ENCODE measurements at places on chromosomes 6 and 20. TPM values are rescaled to one million over a fixed set of nuclear protein-coding genes. Genes with fewer than 3 reads are reported as not detected.

GRCh38 chr6:37126961-37127616 lies 42.9 kb upstream of the PIM1 start:
- DNase-seq: no peak

Gene TBX18
- 8.2 TPM for total RNA-seq

Gene CCR6
- total RNA-seq: not detected

DNA sequence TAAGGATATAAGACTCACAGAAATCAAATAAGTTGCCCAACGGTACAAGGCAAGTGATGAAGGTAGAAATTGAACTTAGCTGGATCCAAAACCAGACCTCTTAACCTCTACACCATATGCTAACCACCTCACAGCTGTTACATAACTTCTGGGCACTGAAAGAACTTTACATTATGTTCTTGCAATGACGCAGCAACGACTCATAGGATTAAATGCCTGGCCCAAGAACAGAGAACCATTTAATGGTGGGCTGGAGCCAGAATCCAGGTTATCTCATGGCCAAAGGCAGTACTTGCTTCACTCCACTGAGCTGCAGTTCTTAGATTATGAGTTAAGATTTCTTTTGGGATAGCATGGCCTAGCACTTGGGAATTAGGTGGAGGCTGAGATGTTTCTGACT lies 4.4 kb downstream of the TRMT6 start:
- DNase-seq: no peak

- no peak for DNase-seq
These were observed 29.3 kb upstream of the SSTR4 start for GRCh38 chr20:23005776-23006175.

Gene ARMH2
- total RNA-seq: not detected

Gene CALHM6
- total RNA-seq: 2.3 TPM

- DNase-seq: no peak
These were observed 756 bp downstream of the MTG2 start for GRCh38 chr20:62183426-62184142.

GRCh38 chr6:106275692-106276091 lies 49.9 kb downstream of the ATG5 start:
- no peak for DNase-seq

Gene SLC17A3
- total RNA-seq: not detected

DNA sequence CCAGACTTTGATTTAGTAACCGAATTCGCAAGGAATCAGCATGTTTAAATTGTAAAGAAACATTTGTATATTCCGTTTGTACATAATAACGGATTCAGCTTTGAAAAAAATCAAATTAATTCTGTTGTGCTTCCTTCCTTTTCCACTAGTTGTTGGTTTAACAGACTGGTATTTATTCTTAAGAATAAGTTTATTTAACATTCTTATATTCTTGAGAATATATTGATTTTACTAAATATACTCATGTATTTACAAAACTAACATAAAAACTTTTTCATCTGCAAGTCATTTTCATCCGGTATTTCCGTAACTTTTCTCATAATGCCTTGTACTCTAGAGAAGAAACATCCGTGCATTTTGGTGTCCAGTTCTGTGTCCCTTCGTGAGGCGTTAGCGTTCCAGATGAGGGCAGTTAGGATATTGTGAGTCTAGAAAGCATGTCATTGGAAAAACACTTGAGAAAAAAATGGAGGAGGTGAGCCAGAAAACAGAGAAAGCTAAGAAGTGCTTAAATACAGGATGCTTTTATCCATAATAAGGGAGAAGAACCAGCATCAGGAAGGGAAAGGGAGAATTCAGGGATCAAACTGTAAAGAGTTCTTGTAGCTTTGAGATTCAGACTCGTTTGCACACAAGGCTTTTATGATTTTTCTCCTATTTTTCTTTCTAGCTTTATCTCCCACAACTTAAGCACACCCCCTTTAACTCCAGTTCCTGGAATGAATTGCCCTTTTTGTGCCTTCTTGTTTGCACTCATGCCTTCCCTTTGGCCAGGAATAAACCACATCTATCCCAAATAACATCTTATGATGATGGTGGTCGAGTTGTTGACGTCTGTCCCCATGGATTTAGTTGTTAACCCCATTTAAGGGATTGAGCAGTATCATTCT lies 1.8 kb downstream of the WRNIP1 start:
- no peak for DNase-seq

- DNase-seq: no peak
These were observed 121.5 kb downstream of the CEBPB start for GRCh38 chr20:50312002-50312681.

DNA sequence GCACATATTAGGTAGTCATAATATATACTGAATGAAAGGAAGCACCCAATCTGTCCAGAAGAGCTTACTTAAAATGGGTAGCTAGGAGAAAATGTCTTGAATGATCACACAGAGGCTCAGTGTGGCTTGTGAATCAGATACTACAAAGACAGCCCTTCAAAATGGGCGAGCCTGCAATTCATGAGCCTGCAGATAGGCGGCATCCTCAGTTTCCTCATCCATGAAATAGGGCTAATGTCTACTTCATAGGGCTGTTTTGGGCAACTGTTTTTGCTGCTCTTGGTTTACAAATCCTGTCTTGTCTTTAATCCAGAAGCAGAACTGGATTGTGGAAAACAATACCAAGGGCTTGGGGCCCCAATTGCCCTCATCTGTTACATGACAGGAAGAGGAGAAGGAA lies 129.3 kb upstream of the KCNK16 start:
- no peak for DNase-seq

Gene WFDC12
- not detected for total RNA-seq

Gene RHAG
- total RNA-seq: 1.3 TPM

DNA sequence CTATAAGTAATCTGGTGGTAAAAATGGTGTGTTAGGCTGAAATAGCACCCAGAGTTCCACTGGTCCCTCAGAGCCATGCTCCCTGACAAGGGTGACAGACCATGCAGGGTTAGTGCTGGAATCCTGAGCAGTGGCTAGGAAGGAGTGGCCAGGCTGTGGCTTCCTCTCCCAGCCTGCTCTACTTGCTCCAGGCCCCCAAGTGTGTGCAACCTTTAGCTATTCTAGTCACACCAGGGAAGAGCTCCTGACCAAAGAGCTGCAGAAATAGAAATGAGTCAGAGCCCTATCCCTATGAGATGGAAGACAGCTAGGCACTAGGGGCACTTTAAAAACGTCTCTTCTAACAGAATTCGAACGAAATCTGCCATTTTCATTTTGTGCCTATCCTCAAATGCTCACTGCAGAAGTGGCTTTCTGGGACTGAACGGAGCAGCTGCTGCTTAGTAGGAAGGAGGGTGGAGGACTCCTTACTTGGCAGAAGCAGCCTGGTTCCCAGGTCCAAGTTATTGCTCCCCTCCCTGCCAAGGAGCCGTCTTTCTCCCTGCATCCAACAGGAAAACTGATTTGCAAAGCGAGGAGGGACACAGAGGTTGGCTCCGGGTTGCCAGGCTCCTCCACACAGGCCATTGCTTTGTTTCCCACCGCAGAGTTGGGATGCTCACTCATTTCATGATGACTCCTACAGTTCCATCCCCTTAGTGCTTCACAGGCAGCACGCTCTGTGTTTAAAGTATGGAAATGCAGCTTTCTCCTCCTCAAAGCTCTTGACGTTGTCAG lies 754.5 kb downstream of the C6orf118 start:
- no peak for DNase-seq

DNA sequence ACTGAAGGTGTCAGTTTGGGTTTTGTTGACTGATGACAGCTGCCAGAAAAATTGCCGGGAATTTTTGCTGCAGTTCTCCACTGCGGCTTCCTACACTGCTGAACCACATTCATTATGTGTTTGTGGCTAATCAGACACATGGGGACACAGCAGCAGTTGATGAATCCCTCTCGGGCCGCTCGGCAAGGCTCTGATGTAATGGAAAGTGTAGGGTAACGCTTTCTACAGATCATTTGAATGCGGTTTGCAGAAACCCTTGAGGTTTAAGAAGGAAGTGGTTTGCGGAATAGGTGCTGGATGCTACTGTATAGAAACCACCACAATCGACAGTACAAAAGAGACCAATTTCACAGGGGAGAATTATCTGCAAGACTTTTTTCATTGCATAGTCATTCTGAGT lies 138.7 kb upstream of the SASH1 start:
- no peak for DNase-seq

Gene SIRPG
- not detected for total RNA-seq

DNA sequence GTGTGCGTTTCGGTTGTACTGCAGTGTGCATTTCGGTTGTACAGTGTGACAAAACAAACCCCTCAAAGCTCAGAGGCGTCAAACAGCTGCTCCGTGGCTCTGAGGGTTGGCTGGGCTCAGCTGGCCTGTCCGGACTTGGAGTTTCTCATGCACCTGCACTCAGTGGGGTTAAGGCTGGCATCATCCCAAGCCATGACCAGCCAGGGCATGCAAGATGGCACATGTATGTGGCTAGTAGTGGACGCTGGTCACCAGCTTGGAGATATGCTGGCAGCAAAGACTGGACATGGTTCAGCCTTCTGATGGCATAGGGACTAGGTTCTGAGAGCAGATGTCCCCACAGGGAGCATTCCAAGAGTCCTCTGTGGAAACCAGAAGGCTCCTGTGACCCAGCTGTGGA lies 187.2 kb downstream of the CDH4 start:
- no peak for DNase-seq

DNA sequence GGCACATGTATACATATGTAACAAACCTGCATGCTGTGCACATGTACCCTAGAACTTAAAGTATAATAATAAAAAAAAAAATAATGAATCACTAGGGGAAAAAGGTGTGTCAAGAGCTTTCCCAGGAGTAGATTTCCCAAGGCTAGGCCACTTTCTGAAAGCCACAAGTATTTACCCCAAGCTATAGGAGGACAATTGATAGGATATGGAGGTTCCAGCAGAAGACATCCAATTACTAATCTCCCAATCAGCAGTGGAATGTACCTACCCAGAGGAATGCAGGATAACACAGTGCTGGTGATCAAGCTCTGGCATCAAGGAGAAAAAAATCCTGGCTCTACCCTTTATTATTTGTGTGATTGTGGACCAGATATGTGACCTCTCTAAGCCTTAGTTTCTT lies 562.7 kb downstream of the RFPL4B start:
- no peak for DNase-seq

GRCh38 chr6:9455864-9456658 lies 958.8 kb downstream of the TFAP2A start:
- no peak for DNase-seq

GRCh38 chr20:57688864-57689263 lies 21.0 kb downstream of the PMEPA1 start:
- no peak for DNase-seq

- no peak for DNase-seq
These were observed 427 bp upstream of the NFKBIE start for GRCh38 chr6:44265722-44266233.

DNA sequence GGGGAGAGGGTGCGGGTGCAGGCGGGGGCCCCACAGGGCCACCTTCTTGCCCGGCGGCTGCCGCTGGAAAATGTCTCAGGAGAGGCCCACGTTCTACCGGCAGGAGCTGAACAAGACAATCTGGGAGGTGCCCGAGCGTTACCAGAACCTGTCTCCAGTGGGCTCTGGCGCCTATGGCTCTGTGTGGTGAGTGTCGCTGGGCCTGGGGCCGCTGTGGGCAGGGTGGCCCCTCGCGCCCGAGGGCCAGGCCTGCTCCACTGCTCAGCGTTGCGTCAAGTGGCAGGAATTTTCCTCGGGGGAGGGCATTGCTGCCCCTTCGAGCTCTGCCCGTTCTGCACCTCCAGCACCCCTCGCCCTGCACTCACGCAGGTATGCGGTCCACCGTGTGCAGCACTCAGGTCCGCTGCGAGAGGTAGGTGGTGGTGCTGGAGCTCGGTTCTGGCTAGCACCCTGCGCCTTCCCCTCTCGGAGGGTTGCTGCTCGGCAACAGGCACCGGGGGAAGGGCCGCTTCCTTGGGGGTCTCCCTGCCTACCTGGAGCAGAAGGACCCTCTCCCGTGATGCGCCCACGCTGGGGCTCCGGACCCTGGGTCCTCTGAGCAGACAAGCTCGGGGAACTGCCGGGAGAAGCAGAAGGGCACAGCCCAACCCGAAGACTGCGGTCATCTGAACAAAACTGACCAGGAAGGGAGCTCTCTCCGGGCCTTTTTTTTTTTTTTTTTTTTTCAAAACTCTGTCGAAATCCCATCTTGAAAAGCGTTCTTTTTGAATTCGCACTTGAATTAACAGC lies 674 bp downstream of the MAPK14 start:
- DNase-seq: peak; percentile 60

Gene KCNK5
- total RNA-seq: 2.0 TPM
